Left renal cortex interstitium (tissue), 4 donors: ENCODE measurements at places on chromosomes 3 and 15. TPM values are rescaled to one million over a fixed set of nuclear protein-coding genes. Genes with fewer than 3 reads are reported as not detected.

The CD276 gene
- 191 TPM for polyA plus RNA-seq

The FBLN2 gene
- polyA plus RNA-seq: 27.4 TPM

The TGM5 gene
- polyA plus RNA-seq: not detected

The INKA1 gene
- 18.4 TPM for polyA plus RNA-seq

The SCAANT1 gene
- not detected for polyA plus RNA-seq

The DAZL gene
- not detected for polyA plus RNA-seq

The DLEC1 gene
- 1.2 TPM for polyA plus RNA-seq

The PRR20G gene
- not detected for polyA plus RNA-seq

The GLDN gene
- 0.62 TPM for polyA plus RNA-seq

The SGO1 gene
- polyA plus RNA-seq: 10.1 TPM

The SMCO1 gene
- not detected for polyA plus RNA-seq

DNA sequence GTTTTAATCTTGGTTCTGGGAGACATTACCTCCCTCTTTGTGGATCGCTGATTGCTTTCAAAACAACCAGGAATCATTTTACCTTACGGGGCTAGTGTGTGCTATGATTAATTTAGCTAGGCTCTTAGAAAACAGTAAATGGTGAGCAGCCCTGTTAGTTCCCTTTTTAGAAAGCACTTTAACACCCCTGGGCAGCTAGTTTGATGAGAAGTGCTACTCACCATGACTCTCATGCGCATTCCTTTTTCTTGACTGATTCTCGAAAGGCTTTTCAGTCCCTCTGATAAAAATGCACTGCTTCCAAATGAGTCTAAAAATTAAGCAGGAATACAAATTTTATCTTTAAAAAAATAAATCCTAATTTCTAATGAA, 75.3 kb upstream of the LEKR1 start:
- no peak for DNase-seq

DNA sequence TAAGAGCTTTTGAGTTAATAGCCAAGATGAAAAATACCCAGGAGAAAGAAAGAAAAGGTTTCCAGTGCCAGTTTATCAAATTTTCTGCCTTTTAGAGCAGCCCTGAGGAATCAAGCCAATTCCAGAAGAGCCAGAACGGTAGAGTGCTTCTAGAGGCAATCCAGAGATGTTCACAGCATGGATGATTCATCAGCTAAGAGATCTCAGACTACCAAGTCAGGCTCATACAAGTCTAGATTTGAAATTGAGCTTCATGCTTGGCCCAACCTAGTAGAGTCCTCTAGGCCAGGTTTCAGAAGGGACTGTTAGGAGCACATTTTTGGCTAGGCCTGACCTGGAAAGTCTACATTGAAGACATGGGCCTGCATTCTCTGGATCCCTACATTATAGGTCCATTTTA, 15.5 kb downstream of the WDR48 start:
- DNase-seq: no peak

- no peak for DNase-seq
These were observed 67.4 kb upstream of the FOXB1 start for GRCh38 chr15:59936741-59937140.

DNA sequence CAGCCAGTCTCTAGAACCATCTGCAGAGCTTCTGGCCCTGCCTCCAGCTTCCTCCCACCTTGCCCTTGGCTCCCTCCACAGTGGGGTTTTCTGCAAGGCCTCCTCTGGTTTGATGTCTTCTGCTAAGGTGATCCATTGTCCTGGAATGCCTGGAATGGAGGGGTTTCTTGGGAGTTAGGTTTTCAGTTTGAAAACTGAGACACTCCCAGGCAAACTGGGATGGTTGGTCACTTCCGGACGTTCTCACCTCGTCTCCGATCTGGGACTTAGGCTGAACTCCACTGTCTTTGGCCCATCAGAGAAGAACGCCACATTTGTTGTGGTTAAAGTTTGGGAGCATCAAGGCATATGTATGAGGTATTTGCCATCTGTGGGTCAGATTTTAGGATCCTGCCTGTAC, 77.4 kb upstream of the KLHL25 start:
- DNase-seq: no peak

DNA sequence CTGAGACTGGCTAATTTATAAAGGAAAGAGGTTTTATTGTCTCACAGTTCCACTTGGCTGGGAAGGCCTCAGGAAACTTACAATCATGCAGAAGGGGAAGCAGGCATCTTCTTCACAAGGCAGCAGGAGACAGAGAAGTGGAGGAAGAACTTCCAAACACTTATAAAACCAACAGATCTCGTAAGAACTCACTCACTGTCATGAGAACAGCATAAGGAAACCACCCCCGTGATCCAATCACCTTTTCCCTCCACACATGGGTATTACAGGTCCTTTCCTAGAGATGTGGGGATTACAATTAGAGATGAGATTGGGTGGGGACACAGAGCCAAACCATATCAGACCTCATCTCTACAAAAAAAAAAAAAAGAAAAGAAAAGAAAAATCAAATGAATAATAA, 25.7 kb downstream of the CGGBP1 start:
- DNase-seq: no peak

GRCh38 chr3:151971814-151972579, 98.6 kb downstream of the SUCNR1 start:
- DNase-seq: no peak

GRCh38 chr3:140767566-140767965, 89.7 kb downstream of the TRIM42 start:
- no peak for DNase-seq

- no peak for DNase-seq
These were observed 22.2 kb downstream of the BCL2A1 start for GRCh38 chr15:79948761-79949160.

DNA sequence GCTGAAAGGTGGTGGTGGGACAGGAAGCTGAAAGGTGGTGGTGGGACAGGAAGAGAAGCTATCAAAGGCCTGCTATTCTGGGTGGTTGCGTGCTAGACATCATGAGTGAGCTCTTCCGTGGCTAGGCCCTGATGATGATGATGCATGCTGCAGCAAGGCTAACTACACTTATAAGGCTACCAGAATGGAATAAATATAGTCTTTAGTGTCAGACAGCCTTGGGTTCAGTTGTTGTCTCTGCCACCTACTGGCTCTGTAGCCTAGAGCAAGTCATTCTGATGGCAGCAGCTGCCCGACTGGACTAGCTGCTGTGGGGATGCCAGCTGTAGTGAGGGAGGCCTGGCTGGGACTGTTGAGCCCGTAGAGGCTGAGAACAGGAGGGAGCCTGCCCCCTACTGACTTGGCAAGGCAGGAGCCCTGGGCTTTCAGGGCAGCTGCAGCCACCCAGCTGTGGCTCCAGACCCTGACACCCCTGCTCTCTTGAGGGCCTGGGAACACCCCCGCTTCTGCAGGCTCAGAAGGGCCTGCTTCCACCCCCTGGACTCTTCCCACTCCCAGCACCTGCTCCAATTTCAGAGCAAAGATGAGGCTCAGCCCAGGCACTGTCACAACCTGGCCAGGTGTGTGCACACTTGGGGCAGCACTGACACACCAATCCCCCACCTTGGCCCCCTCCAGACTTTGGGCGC, 21.4 kb upstream of the ZBED2 start:
- DNase-seq: no peak

GRCh38 chr15:31039961-31040360, 48.5 kb upstream of the MTMR10 start:
- DNase-seq: no peak

- DNase-seq: no peak
These were observed 64.6 kb downstream of the TLE3 start for GRCh38 chr15:70033109-70033508.

DNA sequence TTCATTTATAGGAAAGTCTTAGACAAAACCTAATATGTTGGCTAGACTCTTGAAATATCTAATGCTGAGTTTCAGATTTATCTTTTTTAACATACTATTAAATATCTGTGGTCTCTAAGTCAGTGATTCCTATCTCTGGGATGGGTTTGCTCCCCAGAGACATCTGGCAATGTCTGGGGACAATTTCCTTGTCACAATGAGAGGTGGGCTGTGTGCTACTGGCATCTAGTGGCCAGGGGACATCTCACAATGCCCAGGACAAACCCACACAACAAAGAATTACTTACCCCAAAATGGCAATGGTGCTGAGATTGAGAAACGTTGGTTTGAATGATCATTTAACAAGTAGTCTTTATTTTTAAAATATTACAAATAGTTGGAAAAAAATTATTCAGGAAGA, 602.1 kb downstream of the MAGI1 start:
- no peak for DNase-seq

GRCh38 chr3:188154014-188154808, at the start of gene LPP:
Gene LPP (plus strand): TSS chr3:188154157. CDS start chr3:188406121, 251,964 bp downstream.
- peak; percentile 51 for DNase-seq

- DNase-seq: no peak
These were observed 40.1 kb upstream of the MITF start for GRCh38 chr3:69699183-69699582.

DNA sequence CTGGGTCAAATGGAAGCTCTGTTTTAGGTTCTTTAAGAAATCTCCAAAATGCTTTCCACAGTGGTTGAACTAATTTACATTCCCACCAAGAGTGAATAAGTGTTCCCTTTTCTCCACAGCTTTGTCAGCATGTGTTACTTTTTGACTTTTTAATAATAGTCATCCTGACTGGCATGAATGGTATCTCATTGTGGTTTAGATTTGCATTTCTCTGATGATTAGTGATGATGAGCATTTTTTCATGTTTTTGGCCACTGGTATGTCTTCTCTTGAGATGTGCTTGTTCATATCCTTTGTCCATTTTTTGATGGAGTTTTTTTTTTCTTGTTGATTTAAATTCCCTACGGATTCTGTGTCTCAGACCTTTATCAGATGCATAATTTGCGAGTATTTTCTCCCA, 745.0 kb upstream of the BCHE start:
- no peak for DNase-seq

DNA sequence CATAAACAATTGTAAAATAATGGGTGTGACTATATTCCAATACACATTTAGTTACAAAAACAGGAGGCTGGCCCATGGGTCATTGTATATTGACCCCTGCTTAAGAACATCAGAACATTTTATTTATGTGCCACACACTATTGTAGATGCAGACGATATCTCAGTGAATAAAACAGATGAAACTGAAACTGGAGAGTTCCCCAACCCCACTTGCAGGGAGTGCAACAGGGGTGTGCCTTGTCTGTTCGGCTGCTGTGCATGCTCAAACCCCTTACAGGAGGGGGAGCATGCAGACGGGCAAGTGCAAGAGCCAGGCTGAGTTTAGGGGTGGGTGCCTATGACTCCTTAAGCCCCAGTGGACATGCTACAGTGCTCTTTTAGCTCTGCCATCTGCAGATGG, 509.6 kb downstream of the IGSF11 start:
- no peak for DNase-seq

GRCh38 chr3:116920826-116921610, 211.4 kb downstream of the TUSC7 start:
- DNase-seq: no peak

DNA sequence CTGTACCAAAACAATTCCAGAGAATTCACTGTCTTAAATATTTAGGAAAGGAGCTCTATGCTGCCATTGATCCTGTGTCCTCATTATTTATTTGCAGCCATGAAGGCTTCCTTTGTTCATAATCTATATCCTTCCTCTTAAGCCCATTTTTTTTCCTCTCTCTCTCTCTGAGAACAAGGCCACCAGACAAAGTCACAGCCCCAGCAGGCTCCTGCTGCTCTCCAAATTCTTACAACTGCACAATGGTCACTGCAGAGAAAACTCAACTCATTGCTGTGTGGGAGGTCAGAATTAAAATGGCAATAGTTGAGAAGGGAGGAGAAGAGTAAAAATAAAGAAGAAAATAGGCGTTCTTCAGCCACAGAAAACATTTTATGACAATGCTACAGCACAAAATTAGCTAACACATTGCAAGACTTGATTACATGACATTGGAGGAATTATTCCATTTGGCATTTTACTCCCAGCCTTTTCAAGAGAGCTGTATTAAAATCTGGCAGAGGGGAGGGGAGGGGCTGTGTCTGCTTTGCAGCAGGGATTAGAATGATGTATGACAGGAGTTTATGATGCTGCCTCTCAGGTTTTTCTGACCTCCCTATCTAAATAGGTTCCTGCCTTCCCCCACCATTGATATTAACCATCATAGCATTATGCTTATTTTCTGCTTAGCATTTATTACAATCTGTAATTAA, 399.7 kb upstream of the THBS1 start:
- peak; percentile 41 for DNase-seq

- DNase-seq: no peak
These were observed 10.2 kb upstream of the CP start for GRCh38 chr3:149231871-149232270.

GRCh38 chr3:126937973-126938372, 44.9 kb upstream of the PLXNA1 start:
- DNase-seq: no peak

GRCh38 chr15:29086001-29086400, 183.6 kb downstream of the NSMCE3 start:
- DNase-seq: no peak

DNA sequence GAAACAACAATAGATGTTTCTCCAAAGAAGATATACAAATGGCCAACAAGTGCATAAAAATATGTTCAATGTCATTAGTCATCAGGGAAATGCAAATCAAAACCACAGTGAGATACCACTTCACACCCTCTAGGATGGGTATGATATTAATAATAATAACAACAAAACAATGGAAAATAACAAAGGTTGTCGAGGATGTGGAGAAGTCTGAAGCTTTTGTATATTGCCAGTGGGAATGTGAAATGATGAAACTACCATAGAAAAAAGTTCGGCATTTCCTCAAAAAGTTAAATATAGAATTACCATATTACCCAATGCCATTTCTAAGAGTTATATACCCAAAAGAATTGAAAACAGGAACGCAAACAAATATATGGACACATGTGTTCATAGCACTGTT, 10.8 kb downstream of the BHLHE40 start:
- no peak for DNase-seq

DNA sequence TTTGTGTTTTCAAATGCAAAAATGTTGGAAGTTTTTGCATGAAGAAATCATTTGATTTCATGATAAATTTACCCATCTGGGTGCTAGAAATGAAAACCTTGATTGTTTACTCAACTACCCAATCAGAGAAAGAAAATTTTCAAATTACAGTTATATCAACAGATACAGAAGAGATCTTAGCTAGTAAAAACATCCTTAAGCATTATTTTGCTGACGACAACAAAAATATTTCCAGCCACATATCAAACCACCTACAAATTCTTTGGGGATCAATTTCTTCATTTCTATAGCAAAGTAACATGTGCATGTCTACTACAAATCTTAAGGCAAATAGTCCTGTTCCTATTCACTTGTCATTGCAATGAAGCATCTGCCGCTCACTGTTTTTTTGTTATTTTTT, 530.3 kb downstream of the ZIC1 start:
- no peak for DNase-seq

DNA sequence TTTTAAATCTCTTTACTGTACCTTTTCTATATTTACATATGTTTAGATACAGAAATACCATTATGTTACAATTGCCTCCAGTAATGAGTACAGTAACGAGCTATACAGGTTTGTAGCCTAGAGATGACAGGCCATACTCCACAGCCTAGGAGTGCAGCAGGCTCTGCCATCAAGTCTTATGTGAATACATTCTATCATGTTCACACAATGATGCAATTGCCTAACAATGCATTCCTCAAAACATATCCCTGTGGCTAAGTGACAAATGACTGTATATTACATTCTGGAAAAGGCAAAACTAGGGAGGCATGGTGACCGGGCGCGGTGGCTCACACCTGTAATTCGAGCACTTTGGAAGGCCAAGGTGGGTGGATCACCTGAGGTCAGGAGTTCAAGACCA, 192.4 kb upstream of the IGF1R start:
- DNase-seq: no peak
